Left colon (tissue), 2 donors: ENCODE measurements at places on chromosomes 7 and 10.

DNA sequence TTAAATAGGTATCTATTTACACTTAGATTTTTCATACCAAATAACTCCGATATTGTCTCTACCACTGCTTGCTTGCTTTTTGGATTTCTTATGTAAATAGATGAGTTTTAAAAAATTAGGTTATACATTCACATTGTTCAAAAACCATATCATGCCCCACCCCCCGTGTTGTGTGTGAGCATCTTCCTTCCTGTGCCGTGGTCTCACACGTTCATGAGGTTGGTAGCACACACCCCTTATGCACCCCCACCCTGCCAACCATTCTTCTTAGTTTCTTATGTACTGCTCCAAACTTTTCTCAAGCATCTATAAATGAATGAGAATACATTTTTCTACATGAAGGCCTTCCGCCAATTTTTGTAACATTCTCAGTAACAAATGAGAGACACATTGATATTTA is 115.6 kb downstream of the FANK1 start:
- no peak for DNase-seq

GRCh38 chr10:127308031-127308430 is 111.6 kb upstream of the INSYN2A start:
- no peak for DNase-seq

- no peak for DNase-seq
Observed at GRCh38 chr10:101330231-101330630, 23.7 kb upstream of the BTRC start.

DNA sequence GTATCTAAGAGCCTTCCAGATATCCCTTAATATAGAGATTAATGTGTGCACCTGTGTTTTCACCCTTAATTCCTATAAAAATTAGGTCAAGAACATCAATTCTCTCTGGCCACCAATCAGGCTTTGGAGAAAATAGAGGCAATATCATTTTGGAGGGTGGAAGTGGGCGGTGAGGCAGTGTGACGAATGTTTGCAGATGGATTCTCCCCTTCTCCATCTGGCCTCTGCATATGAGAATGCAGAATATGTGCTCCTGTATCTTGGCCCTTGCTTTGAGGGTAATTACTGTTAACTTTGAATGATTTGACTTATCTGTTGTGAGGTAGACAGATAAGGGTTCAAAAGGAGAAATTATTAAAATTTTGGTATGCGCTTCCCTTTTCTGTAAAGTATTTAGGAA is 304.0 kb upstream of the NPSR1 start:
- no peak for DNase-seq

- DNase-seq = no peak
Observed at GRCh38 chr10:91190388-91190870, 30.0 kb upstream of the PCGF5 start.

GRCh38 chr10:26555719-26556368 is 117.7 kb downstream of the APBB1IP start:
- DNase-seq = no peak

- no peak for DNase-seq
Observed at GRCh38 chr7:112416127-112416526, 34.1 kb upstream of the IFRD1 start.

- peak; percentile 49 for DNase-seq
Observed at GRCh38 chr7:100016215-100016901, 962 bp downstream of the ZKSCAN1 start.

DNA sequence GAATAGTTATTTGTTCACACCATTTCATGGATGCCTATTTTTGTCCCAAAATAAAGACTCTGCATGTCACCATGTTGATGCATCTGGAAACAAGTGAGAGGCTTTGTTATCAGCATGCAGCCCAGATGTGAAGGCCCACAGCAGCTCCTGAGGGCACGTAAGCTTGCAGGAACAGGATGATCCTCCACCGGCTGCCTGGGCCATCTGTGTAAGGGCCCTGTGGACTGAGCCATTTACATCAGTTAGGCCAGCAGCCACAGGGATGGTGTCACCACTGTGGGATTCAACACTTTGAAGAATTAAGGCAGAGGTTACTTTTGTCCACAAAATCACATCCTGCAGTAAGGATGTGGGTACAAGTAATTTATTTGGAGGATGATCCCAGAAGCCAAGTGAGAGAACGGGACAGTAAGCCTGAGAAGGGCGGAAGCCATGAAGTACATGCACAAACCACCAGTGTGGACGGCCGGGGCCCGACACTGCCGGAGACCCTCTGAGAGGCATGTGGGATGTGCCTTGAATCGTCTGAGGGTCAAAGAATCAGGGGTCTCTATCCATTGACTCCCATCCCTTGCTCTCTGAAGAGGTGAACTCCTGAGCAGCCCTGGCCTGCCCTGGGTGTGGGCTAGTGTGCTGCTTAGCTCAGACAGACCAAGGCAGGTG is 609.7 kb downstream of the DNAJB6 start:
- no peak for DNase-seq
